ENCODE measurements at places on chromosomes 1 and 21.

DNA sequence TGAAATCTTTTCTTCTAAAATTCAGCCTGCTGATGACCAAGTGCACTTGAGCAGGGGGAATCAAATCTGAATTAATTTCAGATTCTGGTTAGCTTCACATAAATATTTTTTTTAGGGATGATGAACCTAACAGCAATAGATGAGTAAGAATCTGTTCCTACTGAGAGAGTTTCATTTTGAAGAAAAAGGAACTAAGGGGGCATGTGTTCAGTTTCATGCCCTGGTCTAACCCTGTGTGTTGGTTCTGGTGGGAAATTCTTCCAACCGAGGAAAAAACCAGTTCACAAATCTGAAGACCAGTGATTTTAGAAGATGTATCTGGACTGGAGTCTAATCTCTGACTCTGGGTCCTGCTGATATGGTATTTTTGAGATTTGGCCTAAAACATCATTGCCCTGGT is 13.7 kb downstream of the SELL start:
- no peak for DNase-seq

DNA sequence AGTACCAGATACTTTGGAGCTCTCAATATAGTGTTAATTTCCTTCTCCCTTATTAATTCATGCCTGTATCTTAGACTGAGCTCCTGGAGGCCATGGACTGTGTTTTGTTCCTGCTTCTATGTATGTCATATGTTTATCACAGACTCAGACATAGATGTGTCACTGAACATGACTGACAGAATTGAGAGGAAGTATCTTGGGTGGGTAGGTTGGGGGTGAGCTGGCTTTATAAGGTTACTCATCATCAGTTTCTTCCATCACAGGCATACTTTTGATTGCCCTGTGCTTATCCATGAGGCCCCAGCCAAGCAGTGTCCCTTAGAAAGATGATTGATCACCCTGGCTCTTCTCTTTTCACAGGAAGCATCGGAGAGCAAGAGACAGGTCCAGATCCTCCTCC is 5.6 kb upstream of the SH3D21 start:
- no peak for DNase-seq

- no peak for DNase-seq
Observed at GRCh38 chr1:59936358-59936821, 9.8 kb upstream of the CYP2J2 start.

DNA sequence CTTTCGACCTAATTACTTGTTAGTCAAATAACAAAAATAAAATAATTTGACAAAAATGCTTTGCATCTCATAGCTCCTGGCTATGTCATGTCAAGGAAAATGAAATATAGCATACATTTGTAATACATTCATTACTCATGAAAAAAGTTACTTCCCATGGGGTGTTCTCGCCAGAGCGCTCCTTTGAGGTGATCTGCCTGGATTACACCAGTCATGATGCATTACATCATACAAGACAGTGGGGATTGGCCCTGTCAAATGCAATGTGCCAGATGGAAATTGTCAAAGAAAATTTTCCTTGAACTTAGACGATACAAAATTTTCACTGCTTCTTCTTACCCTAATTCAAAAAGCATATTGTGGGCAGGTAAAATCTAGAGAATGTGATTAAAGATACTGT is 215.6 kb upstream of the B3GALT2 start:
- no peak for DNase-seq

GRCh38 chr1:66346057-66346795 is 187.7 kb upstream of the SGIP1 start:
- no peak for DNase-seq

DNA sequence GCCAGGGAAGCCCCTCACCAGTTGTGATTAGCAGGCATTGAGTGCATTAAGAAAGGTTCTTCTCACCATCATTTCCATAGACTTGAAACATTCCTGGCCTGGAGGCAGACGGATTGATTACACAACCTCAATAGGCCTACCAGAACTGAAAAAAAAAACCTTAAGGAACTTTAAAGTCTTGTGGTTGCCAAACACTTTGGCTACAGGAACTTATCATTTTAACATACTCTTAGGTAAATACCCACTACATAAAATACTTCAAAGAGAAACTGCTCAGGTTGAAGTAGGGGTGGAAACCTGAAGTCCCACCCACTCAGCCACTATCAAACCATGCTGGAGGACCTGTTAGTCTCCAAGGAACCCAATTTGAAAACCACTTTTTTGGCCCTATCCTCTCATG is 22.4 kb upstream of the HMGB4 start:
- DNase-seq: no peak

DNA sequence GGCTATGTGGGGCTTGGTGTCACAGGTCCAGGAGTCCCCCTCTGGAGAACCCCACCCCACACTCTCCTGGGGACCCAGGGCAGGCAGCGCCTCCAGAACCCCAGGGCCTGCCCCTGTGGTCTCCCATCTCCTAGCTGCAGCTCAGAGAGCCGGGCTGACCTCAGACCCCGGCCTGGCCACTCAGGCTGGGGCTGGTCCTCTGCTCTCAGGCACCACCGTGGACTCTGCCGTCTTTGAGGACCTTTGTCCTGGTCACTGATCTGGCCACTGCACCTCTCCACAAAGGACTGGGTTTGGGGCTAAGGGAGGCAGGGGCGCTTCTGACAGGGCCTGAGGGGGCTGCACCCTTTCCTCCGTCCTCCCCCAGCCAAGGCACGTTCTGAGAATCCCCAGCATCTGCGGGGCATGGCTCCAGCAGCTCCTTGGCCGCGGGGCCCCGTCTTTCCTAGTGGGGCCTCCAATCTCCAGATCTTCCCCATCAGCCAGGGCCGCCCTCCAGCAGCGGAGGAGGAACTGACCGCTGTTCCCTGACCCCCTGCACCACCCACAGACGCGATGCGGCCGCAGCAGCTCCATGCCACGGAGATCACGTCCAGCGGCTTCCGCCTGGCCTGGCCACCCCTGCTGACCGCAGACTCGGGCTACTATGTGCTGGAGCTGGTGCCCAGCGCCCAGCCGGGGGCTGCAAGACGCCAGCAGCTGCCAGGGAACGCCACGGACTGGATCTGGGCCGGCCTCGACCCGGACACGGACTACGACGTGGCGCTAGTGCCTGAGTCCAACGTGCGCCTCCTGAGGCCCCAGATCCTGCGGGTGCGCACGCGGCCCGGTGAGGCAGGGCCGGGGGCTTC is 3.3 kb downstream of the VWA1 start:
- DNase-seq: no peak

DNA sequence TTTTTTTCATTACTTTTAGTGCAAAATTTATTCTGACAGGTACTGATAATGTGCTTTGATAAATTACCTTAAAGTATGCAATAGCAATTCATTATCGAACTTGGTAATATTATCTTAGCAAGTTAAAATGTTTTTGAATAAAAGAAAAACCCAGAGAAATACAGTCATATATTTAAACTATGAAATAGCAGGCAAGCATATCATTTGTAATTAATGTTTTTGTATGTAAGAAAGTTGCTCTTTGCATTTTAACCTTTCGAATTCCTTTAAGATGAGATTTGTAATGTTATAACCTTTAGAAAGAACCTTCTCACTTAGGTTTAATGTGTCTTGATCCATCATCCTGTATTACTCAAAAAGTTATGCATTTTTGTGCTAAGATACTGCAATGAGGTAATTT is 585.6 kb downstream of the PTBP2 start:
- no peak for DNase-seq

- no peak for DNase-seq
Observed at GRCh38 chr1:33735624-33736023, 128.3 kb upstream of the HMGB4 start.

DNA sequence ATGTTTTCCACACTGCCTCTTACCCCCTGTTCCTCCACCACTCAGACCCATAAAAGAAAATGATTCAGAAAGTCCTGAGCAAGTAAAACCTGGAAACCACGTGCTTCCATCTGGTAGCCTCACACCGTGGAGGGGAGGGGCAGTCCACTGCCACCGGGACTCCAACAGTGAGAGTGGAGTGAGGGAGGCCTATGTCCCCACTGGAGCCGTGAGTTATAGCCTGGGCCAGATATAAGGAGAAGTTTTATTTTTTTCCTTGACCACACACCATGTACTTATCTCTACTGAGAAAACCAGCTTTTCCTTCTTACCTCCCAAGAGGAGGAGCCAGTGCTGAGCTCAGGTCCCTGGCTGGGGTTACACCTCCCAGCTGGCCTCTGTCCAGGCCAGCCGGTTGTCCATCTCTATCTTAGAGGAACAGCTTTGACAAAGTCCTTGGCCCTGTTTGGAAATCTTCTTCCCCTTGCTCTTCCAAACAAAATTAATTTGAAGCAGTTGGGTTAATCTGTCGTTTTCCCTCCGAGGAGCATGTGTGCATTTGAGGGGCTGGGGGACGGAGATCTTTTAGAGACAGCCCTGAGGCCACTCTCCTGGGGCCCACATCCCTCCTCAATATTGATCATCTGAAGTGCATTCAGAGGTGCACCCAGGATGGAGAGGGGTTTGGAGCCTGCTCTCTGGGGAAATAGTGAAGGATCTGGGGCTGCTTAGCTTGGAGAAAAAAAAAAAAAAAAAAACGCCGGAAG is 49.1 kb upstream of the SERBP1 start:
- DNase-seq: no peak

DNA sequence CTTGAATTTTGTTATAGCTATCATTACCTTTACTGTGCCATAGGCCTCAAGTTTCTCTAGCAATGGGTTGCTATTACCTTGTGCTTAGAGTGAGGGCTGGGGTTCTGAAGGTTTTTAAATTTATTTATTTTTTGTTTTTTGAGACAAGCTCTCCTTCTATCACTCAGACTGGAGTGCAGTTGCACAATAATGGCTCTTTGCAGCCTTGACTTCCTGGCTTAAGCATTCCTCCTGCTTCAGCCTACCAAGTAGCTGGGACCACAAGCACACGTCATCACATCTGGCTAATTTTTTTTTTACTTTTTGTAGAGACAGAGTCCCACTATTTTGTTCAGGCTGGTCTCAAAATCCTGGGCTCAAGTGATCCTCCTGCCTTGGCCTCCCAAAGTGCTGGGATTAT is 41.5 kb downstream of the SNX27 start:
- DNase-seq: no peak

DNA sequence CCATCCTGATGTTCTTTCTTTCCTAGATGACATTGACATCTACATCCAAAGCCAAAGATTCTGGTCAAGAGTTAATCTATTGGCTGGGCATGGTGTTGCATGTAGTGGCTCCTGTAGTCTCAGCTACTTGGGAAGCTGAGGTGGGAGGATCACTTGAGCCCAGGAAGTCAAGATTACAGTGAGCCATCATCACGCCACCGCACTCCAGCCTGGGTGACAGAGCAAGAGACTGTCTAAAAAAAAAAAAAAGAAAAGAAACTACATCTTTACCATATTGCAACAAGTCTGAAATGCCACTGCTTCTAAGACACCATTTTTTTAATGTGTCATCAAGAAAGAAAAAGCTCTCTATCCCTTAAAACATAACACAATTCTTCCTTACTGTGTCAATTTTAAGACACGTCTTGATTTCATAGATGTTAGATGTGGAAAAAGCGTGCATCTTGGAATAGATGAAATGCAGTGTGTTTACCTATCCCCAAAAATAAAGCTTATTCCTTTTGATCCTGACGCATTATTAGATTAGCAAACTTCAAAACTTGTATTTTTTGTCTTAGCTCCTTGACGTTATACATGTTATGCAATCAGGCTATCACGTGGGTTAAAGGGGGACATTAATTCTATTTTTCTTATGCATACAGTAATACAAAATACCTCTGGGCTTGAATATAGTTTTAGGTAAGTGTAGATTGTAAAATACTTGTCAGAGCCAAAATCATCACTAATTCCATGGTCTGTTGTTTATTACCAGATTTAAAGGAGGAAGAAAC is 46.3 kb downstream of the ELAPOR1 start:
- DNase-seq: no peak

DNA sequence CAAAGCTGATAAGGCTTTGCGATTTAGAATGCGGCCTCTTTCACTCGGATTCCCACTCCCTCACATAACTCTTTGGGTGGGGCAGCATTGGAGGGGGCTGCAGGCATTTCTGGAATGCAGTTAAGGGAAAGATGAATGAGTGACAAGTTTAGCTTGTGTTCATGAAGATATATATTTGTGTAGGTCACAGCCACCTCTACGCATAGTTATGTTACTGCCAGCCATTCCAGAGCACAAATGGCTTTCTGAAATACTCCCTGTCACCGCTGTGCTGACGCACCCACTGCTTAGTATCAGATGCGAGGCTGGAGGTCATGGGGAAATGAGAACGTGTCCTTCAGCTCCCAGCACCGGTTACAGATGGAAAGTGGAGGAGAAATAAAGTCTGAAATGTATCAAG is 54.1 kb upstream of the ATP1A1 start:
- no peak for DNase-seq

GRCh38 chr1:178573330-178573729 is 60.4 kb downstream of the TEX35 start:
- no peak for DNase-seq

DNA sequence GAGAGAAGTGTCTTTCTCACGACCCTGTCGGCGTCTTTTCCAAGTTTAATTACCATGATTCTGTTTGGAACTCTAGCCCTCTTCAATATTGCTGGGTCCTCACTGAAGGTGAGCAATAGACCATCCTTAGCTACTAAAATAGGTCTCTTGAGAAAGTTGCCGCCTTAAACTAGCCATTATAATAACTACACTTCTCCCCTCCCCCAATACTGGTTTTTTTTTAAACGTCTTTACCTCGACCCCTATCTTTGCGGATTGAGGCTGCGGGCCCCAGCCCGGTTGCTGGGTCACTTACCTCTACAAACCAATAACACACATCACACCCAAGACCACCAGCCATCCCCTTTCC is 672 bp downstream of the ENSA start:
- DNase-seq: no peak

DNA sequence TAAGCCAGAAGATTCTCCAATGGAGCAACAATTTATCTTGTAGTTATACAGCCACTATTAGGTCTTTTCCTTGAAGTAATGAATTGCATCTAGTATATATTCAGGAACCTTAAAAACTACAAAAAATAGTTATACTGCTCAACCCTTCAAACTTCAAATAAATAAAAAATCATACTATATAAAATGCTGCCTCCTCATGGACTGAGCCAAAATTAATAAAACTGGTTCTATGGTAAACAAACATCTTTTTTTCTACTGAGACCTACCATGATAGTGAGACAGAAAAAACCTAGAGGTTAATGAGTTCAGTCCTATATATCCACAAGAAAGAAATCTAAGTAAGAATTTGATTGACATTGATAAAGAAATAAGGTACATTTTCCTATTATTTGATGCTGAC is 67.7 kb downstream of the GPATCH2 start:
- no peak for DNase-seq

- no peak for DNase-seq
Observed at GRCh38 chr1:19734472-19734999, 65.2 kb downstream of the TMCO4 start.

Data from GM12864 (cell line).